ENCODE measurements at places on chromosomes 2 and 18. TPM values are rescaled to one million over a fixed set of nuclear protein-coding genes. Genes with fewer than 3 reads are reported as not detected.

GRCh38 chr2:1818404-1818803 is 74.1 kb upstream of the PXDN start:
- DNase-seq: no peak

GRCh38 chr2:20617892-20618467 is 32.9 kb downstream of the HS1BP3 start:
- peak; percentile 58 for DNase-seq

The RTP5 gene
- polyA plus RNA-seq: not detected

The TCF23 gene
- polyA plus RNA-seq: 0.42 TPM

DNA sequence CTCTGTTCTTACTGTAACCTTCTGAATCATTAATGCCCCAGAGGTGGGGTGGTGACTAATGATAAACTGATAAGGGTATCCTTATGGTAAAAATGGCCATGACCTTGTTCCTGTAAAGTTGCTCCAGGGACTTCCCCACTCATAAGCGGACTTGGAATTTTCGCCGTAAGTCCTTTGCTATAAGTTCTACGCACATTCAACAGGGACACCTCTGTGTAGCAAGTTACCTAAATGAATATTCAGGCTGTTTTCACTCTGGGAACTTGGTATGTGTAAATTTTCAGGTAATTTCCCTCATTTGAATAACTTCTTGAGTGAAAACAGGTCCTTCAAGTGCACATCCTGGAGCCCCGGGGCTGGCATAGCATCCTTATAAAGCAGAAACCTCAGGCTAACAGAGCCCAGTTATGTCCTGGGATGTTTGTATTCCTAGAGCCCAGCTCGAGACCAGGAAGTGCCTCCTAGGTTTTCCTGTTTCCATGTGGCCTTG is 9.4 kb upstream of the AGFG1 start:
- DNase-seq: no peak

The HOXD1 gene
- polyA plus RNA-seq: 9.7 TPM

- no peak for DNase-seq
Measured at GRCh38 chr2:192157776-192158175, 37.0 kb downstream of the TMEFF2 start.

GRCh38 chr18:76340410-76340809 is 154.6 kb downstream of the ZNF516 start:
- DNase-seq: no peak

The CCDC121 gene
- polyA plus RNA-seq: 11.1 TPM

GRCh38 chr2:218824004-218824403 is 7.6 kb downstream of the PRKAG3 start:
- no peak for DNase-seq

The POLE4 gene
- 36.5 TPM for polyA plus RNA-seq

The ARHGEF4 gene
- 7.5 TPM for polyA plus RNA-seq

DNA sequence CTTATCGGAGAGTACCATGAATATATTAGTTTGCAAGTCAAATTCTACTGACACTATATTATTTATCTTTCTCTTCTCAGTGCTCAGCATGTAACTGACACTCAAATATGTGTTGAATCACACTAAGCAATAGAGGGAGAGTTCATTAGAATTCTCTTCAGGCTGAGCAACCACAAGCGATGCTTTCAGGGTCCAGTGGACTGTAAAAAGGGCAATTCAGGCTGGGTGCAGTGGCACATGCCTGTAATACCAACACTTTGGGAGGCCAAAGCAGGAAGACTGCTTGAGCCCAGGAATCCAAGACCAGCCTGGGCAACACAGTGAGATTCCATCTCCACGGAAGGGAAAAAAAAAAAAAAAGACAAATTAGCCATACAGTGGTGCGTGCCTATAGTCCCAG is 16.3 kb downstream of the PDE6D start:
- no peak for DNase-seq

DNA sequence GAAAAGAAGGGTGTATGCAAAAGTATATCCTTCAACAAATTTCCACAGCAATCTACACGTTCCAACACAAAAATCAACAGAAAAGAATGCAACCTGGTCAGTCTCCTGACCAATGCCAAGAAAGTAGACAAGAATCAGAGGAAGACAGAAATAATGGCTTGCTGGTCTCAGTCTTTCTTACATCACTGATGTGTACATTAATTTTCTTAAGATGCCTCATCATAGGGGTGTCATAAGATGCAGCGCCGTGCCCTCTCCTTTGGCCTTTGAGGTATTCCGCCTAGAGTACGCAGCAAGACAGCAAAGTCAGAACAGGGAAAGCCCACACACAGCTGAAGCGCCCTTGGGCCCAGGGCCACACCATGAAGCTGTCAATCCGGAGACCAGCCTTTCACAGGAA is 112.9 kb downstream of the RIF1 start:
- no peak for DNase-seq

The GKN1 gene
- polyA plus RNA-seq: not detected

The RGPD8 gene
- 4.6 TPM for polyA plus RNA-seq

- no peak for DNase-seq
Measured at GRCh38 chr18:70578480-70578879, 289.6 kb downstream of the SOCS6 start.

- DNase-seq: no peak
Measured at GRCh38 chr2:95056461-95057459, 31.3 kb downstream of the MAL start.

GRCh38 chr2:149399934-149400615 is 69.7 kb downstream of the LYPD6 start:
- no peak for DNase-seq

GRCh38 chr2:232854082-232854481 is 16.0 kb upstream of the SNORC start:
- DNase-seq: no peak

DNA sequence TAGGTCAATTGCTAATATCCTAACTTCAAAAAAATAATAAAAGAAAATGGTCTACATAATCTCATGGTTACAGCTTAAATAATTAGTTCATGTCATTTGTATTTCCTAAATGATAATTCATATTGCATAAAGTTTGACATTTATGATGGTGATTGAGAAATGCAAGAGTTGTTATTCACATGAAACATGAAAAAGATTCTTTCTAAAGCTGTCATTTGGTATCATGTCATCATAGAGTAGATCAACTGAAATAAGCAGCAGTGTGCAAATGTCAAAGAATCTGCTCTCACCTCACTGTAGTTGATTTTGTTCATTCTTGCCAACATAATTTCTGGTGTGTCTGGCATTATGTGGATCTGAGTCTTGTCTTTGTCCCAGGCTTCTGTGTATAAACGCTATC is 95.3 kb downstream of the NEB start:
- no peak for DNase-seq

DNA sequence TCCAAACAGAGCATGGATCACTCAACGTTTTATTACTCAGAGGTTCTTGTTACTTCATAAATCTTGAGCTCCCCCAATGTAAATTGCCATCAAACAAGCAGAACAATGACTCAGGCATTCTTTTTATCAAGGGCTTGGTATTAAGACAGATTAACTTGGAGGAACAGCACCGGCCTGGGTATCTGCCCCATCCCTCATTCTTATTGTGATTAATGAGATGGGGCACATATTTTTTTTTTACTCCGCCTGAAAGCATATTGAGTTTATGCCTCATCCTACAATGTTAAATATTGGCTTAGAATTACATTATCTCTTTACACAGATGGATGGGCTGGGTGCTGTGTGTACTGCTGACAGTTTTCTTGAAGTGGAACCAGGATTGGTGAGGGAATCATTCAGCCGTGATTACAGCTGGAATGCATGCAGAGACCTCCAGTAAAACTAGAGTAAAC is 387.3 kb downstream of the CLIP4 start:
- no peak for DNase-seq

DNA sequence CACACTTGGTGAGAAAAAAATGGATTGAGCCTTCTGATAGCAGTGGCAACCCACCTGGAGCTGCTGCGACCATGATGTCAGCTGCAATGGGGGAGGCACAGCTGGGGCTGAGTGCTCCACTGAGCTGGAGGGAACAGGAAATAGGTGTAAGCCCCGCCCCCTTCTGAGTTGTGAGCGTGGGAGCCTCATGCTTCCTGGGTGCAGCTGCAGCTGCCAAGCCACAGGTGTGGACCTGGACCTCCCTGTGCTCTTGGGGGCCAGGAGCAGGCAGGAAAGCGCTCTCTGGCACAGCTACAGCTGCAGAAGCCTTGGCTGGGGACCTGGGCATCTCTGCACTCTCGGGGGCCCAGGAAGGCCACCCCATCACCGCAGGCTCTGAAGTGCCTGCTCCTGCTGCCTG is 970.6 kb downstream of the DCDC2C start:
- DNase-seq: no peak

The NEU4 gene
- polyA plus RNA-seq: 4.1 TPM

- no peak for DNase-seq
Measured at GRCh38 chr2:219724628-219725027, 97.2 kb downstream of the SLC4A3 start.

DNA sequence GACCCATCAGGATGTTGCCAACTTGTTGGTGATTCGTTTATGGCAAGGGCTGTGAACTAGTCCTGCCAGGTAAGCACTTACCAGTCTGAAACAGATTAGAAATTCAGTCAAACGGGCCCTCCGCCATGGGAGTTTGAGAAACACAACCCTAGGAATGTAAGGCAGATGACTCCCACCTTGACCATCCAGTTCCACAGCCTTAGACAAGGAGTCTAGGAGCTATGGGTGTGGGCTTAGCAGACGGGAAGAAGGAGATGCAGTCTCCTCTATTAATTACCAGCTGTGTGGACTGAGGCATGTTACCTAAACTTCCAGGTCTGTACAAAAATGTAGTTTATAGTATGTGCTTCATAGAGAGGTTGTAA is 319.4 kb upstream of the NCKAP5 start:
- no peak for DNase-seq

GRCh38 chr2:238711346-238711745 is 136.5 kb upstream of the TWIST2 start:
- no peak for DNase-seq

- no peak for DNase-seq
Measured at GRCh38 chr2:226339616-226340015, 460.0 kb downstream of the IRS1 start.

The CCDC150 gene
- polyA plus RNA-seq: 31.4 TPM

GRCh38 chr2:238692562-238692961 is 155.3 kb upstream of the TWIST2 start:
- DNase-seq: no peak

The LINC00305 gene
- polyA plus RNA-seq: 2.8 TPM

The KIF5C gene
- polyA plus RNA-seq: 5.7 TPM

- peak; percentile 41 for DNase-seq
Measured at GRCh38 chr2:45585267-45585861, 25.7 kb downstream of the SRBD1 start.

DNA sequence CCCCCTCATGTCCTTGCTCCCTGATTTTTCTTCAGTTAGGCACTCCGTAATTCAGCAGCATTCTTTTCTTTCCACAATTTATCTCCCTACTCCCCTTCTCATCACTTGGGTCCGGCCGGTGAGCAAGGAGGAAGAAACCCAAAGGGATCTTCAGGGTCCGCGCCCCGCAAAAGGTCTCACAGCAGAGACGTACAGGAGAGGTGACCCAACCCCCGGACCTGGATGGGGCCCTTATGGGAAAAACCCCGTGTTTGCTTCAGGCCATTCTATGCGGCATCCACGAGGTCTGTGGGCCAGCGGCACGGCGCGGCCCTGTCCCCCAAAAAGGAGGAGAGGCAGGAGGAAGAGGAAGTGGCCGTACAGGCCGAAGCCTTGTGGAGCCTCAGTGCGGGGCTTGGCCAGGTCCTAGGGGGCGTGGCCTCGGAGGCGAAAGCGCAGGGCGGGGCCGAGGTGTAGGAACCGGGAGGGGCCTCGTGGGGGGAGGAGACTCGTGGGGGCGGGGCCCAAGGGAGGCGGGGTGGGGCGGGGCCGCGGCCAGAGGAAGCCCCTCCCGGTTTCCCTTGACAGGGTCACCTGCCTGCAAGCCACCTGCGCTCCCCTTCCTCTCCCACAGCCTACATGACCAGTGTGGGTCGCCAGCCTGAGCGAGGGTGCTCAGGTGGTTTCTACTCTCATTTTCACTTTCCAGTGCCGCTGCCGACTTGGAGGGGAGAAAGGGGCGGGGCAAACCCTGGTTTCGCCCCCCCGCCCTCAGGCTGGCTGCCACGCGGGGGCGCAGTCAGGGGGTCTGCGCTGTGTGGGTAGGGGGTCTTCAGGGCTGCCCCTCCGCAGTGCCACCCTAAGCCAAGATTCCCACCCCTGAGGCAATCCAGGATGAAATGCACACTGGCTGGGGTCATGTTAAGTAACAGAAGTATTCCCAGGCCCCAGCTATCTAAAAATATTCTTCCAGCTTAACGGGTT is 156.4 kb upstream of the XPO1 start:
- peak; percentile 69 for DNase-seq

- DNase-seq: no peak
Measured at GRCh38 chr2:118264232-118264990, 176.1 kb downstream of the INSIG2 start.

DNA sequence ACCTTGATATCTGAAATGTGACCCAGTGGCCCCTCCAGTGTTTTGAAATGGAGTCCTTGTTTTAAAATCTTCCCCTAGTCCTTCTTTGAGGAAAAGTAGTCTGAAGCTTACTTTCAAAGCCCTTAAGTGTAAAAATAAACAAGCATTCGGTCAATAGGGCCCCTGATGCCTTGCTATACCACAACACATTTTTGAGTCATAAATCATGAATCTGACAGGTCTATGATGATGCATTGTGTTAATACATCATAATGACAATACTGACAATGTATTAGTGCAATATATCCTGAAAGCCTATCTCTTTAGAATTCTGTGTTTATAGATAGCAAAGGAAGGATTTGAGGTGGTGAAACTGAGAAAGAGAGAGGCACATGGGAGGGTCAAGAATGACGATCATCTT is 464.2 kb downstream of the MEIS1 start:
- DNase-seq: no peak

DNA sequence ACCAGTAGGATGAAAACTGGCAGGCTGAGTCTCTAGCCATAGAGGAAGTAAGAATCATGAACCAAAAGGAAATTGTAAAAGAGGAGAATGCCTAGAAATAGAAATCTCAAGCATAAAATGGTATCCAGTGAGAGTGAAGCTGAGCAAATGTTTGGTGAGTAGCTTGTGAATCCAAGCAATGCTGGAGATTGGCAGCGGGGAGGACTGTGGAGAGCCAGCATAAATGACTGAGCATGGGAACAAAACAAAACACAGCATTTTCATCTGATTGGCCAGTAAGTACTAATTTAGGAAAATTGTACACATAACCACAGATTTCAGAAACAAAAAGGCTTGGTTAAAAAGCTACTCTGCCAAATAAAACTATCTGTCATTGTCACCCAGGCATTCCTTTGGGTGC is 390.0 kb downstream of the STK39 start:
- no peak for DNase-seq

The RPRM gene
- 2.8 TPM for polyA plus RNA-seq

The RAPGEF4 gene
- polyA plus RNA-seq: 9.0 TPM

The SLC9A4 gene
- 10.9 TPM for polyA plus RNA-seq

- DNase-seq: no peak
Measured at GRCh38 chr2:56127463-56128152, 56.2 kb upstream of the CCDC85A start.

GRCh38 chr2:149470046-149470445 is 117.5 kb downstream of the MMADHC start:
- DNase-seq: no peak

Measured in left renal cortex interstitium (tissue), 4 donors.